Large intestine (tissue), 12 donors: ENCODE measurements at places on chromosomes 4 and X. TPM values are rescaled to one million over a fixed set of nuclear protein-coding genes. Genes with fewer than 3 reads are reported as not detected.

PABPC1L2B gene
- 0.04 TPM for polyA plus RNA-seq

- DNase-seq: no peak
Measured at GRCh38 chr4:87461281-87461700, 38.9 kb downstream of the NUDT9 start.

DNA sequence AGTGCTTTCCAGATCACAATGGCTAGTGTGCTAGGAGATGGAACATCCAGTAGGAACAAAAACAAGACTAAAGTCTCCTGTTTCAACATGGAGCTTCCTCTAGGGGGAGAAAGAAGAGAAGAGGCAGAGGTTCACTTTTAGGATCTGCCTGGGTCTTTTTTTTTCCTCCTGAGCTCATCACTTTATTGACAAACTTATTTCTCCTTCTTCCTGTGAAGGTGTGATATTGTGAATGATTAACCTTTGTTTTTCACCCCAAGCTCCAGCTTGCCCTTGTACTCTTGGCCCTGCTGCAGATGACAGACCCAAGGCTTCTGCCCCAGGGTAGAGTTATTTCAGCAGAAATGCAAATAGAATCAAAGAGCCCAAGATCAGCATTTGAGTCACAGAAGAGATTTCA is 13.5 kb downstream of the PAGE4 start:
- peak; percentile 48 for DNase-seq

DNA sequence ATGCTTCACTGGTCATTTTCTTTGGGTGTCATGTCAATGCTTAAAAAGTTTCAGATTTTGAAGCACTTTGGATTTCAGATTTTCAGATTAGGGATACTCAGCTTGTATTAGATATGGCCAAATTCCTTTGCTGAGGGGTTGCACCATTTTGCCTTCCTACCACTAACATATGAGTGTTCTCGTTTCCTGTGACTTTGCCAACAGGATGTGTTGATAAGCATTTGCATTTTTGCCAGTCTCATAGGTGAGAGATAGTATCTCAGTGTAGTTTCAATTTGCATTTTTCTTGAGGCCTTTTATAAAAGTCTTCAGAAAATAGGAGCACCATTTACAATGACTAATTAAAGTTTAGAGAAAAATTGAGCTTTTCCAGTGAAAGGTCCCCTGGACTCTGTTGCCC is 71.6 kb upstream of the CLCN4 start:
- DNase-seq: no peak

DNA sequence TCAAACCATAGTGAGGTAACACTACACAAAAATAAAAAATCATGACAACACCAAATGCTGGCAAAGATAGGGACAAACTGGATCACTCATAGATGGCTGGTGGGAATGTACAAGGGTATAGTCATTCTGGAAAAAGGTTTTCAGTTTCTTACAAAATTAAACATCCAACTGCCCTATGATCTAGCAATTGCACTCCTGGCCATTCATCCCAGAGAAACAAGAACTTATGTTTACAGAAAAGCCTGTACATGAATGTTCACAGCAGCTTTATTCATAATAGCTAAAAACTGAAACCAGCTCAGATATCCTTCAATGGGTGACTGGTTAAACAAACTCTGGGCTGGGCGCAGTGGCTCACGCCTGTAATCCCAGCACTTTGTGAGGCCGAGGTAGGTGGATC is 43.3 kb downstream of the NYX start:
- no peak for DNase-seq

DNA sequence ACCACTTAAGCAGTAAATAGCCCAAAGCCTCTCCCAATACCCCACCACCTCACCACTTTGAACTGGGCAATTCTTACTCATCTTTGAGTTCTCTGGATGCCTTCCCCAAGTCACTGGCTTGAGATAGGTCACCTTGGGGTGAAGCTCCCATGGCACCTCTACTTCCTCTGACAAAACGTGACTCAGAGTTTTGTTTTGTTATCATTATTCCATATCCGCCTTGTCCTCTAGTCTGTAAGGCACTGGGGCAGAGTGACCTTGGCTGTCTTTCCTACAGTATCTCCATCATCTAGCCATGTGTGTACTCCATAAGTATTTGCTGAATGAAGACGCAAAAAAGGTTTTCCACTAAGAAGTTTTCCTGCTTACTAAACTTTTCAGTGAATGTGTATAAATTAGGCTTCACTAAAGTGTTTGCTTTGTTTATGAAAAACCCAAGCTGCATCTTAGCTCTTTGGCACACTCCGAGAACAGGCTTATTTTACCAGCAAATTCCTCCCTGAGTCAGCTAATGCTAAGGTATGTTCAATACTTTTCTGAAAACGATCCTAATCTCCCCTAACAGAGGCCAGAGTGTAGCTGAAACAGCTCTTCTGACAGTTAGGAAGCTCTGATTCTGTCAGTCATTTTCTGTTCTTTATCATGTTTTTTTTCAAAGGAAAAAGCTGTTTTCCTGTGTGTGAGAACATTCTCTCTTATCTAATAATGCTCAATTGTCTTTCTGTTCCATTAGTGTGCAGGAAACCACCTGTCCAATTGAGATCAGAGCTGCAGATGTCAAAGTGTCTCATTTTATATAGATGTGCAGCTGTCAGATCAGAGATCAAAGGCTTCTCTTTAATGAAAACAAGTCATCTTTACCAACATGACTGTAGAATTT is 30.2 kb upstream of the TSPAN5 start:
- DNase-seq: no peak

MAP3K15 gene
- polyA plus RNA-seq: 0.30 TPM

DNA sequence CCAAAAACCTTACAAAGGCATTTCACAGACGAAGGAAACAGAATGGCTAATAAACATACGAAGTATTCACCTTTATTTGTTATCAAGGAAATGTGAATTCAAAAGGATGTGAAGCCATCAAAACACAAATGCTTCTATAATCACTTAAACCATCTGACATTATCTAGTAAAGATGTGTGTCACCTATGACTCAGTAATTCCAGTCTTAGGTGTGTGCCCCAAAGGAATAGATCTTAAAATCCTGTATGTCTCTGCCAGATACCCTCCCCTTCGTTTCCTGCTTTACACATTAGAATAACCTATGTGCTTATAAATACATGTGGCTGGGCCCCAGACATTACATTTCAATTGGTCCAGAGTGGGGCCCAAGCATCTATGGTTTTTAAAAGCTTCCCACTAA is 41.8 kb upstream of the CEP135 start:
- no peak for DNase-seq

NWD2 gene
- 0.64 TPM for polyA plus RNA-seq

DNA sequence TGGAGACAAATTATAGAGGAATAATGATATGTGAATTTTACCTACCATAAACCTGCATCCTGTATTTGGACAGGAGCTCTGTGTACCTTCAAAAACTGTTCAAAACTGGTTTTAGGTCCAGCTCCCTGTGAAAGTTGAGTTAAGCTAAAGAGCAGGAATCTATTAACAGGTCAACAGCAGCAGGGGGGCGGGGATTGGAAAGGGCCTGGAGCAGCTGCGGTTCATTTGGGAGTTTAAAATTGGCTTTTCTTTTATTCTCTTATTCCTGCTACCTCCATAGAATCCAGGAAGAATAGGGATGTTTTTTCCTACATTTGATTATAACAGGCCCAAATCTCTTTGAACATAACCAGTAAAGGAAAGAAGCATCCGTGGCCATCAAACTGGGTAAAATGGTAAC is 23.8 kb downstream of the SHROOM3 start:
- no peak for DNase-seq

AMOT gene
- 27.7 TPM for polyA plus RNA-seq

GRCh38 chr4:88189418-88189738 is 30.9 kb upstream of the ABCG2 start:
- no peak for DNase-seq

- DNase-seq: no peak
Measured at GRCh38 chr4:25969374-25970155, 55.5 kb downstream of the SMIM20 start.

DNA sequence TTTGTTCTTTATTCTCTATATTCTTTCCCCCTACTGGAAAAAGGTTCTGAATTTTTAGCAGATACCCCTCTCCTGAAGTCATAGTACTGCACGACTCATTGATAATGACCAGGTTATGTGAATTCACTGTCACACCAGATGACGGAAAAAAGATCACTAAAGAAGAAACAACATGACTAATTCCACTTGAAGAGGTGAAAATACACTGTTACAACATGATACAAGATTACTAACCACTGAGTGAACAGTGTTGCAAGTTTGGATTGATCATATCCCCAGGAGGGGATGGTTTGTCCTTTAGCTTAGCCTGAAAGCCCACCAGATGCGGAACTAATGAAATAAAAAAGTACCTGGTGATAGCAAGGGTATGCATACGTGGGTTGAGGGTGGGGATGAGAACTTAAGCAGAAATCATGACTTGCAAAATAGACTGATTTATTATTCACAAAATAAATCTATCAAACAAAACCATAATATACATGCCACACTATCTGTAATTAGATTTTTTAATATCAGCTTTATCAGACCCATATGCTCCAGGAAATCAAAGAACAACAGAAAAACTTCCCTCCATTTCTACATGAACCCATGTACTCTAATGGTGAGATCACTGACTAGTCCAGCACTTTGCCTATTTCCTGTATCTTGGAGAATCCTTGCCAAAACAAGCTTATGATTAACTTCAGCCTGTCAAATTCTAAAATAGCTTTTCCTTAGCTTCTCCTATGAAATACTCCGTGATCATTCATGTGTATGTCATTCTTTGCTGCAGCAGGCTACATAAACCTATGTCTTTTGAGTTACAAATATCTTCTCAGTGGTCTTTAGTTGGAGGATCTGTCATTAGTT is 257.4 kb upstream of the AGA start:
- no peak for DNase-seq

DNA sequence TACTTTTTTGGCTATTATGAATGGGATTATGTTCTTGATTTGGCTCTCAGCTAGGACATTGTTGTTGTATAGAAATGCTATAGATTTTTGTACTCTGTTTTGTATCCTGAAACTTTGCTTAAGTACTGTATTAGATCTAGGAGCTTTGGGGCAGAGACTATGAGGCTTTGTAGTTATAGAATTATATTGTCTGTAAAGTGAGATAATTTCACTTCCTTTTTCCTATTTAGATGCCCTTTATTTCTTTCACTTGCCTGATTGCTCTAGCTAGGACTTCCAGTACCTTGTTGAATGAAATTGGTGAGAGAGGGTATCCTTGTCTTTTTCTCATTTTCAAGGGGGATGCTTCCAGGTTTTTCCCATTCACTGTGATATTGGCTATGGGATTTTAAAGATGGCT is 28.1 kb downstream of the ADAM29 start:
- DNase-seq: no peak

DNA sequence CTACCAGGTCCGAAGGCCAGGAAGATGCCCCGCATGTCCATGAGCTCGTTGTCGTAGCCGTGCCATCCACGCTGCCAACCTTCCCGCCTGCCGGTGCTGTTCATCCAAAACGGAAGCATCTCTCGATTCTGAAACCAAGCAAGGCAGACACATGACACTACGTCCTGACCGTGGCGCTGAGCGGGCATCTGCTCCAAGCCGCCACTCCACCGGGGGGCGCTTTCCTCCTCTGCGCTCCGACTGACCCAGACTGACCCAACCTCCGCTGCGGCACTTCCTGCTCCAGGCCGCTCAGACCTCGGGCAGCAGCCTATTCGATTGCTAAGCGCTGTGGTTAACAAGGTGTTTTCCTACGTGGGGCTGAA is 120.5 kb downstream of the ENPP6 start:
- peak; percentile 19 for DNase-seq

FAM149A gene
- polyA plus RNA-seq: 11.8 TPM

DNA sequence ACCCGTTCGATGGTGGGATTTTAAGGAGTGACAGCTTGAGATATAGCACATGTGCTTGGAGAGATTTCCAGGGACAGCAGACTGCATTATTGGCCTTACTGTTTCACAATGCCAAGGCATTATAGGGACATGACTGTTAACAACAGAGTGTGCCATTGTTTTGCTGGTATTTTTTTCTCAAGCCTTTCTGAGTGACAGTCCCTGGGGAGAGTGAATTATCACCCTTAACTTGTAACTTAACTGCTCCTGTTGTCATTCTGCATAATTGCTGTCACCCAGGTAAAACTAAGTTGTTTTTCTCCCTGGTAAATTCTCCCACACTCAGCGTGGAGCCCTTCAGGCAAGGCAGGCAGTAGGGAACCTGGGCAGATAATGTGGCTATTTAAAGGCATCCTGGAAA is 989.2 kb upstream of the LCORL start:
- DNase-seq: no peak

YIPF7 gene
- polyA plus RNA-seq: 0.22 TPM

DNA sequence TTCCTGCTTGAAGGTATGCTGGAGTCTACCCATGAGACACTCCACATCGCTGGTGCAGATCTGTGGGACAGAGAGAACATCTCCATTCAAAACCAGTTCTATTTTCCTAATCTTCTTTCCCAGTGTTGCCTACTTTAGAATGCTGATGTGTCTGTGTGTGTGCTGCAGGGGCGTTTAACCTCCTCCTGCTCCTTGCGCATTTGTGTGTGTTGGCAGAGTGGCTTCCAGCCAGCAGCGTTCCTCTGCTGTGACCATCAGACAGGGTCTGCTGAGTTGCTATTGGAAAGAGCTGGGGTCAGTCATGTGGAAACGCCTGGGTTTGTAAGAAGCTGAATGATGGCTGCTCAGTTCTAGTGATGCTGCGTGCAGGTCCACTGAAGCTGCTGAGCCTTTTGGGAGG is 223.6 kb downstream of the RBMX2 start:
- DNase-seq: no peak

DNA sequence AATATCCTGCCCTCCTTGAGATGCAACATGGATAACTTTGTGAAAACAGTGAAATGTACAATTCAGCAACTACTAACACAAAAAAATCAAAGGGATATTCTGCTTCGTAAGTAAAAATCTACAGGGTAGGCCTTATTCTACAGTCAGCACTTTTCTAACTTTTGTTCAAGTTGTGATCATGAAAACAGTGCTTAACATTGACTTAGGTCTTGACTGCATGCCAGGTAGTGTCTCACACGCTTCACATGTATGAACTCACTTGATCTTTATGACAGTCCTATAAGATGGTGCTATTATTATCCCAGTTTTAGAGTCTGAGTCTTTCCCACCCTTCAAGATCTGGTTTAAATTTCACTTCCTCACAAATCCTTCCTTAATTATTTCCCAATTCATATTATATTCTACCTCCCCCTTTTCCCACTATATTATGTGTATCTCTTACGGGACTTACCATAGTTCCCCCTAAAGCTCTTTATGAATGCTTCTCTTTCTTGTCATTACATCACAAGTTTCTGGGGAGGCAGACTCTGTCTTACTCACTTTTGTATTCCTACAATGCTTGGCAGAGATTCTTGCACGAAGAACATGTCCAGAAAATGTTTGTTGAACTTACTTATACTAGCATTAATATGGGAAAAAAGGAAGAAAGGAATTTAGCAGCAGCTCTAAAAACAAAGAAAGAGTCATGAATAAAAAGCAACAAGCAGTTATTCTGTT is 179.8 kb downstream of the SCFD2 start:
- DNase-seq: peak; percentile 8

DNA sequence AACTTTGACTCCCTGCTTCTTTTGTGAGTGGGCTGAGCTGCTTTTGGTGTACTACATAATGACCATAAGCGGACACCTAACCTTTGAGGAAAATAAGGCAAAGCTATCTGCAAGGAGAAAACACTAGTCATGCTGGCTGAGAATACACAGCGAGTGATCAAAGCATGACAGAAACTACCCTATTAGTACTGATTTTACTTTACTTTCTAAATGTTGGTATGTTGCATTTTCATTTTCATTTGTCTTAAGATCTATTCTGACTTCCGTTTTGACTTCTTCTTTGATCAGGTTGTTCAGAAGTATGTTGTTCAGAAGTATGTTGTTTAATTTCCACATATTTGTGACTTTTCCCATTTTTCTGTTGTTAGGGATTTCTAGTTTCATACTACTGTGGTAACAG is 361.1 kb downstream of the TRAM1L1 start:
- no peak for DNase-seq

RBM10 gene
- polyA plus RNA-seq: 39.5 TPM

- DNase-seq: no peak
Measured at GRCh38 chr4:127771535-127772275, 10.4 kb upstream of the HSPA4L start.
